NK-92 treated with Interleukin-12 subunit alpha and Interleukin-12 subunit beta, amount 100 ng/mL, for 24 hours (cell line): ENCODE measurements at places on chromosomes 4 and X.

GRCh38 chrX:111129921-111130320, 33.9 kb downstream of the PAK3 start:
- DNase-seq = no peak

- DNase-seq = no peak
Observed at GRCh38 chr4:25011135-25011866, 19.4 kb downstream of the LGI2 start.

GRCh38 chr4:72975488-72975784, 94.1 kb downstream of the COX18 start:
- DNase-seq = no peak

GRCh38 chrX:30196322-30196721, 19.0 kb upstream of the MAGEB2 start:
- no peak for DNase-seq

- no peak for DNase-seq
Observed at GRCh38 chr4:100357542-100357941, 160.3 kb downstream of the EMCN start.

DNA sequence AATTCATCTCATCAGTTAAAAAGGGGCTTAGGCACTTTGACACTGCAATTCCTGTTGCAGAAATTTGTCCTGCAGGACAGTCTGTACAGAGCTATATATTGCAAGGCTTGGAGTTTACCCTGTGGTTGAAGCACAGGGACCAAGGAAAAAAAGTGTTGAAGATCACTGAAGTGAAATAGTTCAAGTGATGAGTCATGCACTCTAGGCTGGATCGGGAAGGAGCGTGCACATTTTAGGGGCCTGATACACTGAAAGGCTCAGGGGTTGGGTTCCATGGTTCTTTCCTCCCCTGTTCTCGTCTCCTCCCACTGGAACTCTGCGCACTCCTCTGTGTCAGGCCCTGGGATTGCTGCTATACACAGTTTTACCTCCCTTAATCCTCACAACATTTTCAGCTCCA, 104.9 kb upstream of the ARMCX2 start:
- DNase-seq = no peak

DNA sequence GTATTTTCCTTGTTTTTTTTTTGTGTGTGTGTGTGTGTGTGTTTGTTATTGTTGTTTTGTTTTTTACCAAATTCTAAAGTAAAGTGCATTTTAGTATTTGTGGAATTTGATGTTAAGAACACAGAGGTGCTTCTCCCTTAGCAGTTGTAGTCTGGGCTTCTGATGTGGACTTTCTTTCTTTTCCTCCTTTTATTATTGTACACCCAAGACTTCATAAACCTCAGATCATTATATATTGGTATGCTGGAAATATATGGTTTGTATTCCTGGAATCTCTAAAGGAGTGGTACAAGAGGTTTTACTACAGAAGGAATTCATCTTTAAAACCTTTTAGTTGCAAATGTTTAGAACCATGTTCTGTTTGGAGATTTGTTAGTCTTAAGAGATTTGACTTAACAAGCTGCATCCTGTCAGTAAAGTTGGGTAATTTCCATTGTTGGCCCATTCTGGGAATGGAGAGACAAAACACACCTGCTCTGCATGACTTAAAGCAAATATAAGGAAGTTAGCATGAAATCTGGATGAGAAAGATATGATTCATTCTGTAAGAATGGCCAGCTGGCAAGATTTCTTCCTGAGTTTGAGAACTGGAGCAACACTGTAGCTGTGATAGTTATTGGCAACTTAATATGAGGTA, 64.0 kb downstream of the SMAD1 start:
- DNase-seq = no peak
